ENCODE measurements at places on chromosomes 16 and 17. TPM values are rescaled to one million over a fixed set of nuclear protein-coding genes. Genes with fewer than 3 reads are reported as not detected.
A peak's percentile ranks its signal among the peaks of the same experiment; 100 is the strongest.

The WFDC1 gene
- polyA plus RNA-seq = 3.5 TPM

DNA sequence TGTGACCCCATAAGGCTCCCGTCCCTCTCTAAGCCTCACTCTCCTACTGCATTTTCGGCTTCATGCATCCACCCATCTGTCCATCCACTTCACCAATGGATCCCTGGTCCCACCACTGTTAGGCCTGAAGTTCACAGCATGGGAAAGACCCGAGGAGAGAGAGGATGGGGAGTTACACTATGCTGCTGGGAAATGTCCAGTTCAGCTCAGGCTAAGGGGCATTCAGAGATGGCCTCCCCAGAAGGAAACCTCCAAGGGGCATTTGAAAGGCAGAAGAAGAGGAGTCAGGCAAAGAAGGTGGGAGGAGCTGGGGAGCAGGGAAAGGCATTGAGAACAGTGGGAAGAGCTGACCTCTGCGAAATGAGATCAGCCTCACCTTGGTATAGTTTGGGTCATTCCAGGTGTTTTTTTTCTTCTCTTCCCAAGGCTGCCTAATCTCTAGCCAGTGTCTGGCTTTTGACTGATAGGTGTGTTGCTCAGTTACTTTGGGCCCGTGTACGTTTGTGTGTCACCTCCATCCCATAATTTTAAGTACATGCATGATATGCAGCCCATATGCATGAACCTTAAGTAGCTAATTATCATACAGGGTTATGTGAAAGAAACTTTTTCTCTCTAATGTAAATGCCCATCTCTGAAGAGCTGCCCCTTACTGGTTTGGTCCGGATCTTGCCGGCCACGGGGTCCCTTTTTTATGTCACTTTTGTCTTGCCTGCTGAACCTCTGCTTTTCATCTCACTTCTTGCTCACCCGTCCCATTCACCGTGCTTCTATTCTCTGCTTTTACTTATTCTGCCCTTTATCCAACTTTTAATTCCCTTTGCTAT lies 11.6 kb upstream of the DRC7 start:
- DNase-seq = no peak

DNA sequence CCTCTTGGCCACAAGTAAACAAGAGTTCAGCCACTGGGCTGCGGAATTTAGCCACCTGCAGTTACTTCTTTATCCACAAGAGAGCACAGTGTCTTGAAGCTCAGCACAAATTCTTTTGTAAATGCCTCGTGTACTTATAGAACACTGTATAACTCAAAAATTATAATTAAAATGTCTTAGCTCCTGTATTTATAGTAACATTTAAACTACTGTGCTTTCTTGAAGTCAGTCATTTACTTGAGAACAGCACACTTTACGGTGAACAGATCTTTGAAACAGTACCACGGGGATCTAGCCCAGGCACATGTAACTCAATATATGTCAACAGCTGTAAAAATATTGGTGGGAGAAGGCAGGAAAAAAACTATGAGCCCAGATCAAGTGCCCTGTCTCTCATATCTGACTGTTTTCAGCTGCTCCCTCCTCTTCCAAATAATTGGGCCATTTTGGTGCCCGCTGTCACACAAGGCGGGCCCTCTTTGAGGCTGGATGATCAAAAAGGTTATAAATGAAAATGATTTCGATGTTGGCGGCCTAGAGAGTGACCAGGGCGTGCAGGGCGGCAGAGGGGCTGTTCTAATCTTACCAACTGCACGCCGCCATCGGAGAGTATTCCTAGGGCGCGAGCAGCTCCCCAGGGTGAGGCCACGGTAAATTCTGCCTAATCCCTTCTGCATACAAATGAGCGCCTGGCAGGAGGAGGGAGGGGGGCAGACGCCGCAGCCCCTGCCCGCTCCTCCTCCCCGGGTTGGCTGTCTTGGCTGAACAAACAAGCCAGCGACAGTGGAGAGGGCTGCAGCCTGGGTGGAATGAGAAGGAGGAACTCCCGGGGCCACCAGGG lies 183.2 kb downstream of the C16orf78 start:
- peak; percentile 65 for DNase-seq

The CDC6 gene
- 27.8 TPM for polyA plus RNA-seq

DNA sequence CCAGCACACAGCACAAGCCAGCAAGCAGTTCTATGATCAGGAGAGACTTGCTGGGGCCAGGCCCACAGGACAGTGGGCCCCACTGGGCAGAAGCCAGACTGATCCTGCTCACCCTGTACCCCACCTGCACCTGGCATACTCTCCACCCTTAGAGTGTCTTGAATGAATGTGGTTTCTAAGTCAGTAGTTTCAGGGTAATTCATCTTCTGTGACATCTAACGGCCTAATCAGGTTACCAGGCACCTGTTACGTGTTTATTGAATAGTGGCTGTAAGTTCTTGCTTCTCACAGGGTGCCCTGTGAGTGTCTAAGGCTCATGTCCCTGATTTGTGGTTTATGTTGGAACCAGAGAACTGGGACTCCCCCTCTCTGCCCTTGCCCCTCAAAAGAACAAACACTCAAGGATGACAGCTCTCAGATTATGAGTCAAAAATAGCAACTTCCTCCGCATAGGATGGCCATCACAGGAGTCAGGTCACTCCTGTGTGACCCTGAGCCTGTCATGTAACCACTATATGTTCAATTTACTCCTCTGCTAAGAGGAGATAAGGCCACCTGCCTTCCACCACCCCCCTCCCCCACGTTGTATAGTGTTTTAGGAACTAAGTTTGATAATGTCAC lies 7.0 kb upstream of the OR2C1 start:
- DNase-seq = no peak

GRCh38 chr17:43456661-43457361 lies 27.0 kb upstream of the DHX8 start:
- peak; percentile 50 for DNase-seq

DNA sequence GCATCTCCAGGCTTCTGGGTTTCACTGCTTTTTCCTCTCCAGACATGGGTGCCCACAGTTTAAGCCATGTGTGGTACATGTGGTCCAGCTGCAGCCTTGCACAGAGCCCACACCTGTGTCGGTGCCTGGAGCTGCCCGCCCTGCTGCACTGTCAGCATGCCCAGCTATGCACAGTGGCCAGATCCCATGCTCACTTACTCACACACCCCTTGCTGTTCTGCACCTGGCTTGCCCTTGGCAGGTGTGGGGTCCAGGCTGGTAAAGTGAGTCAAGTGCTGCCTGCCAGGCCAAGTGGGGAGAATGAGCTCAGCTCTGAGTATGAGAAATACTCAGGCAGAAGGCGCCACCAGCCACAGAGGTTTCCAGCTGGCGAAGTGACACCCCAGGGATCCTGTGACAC lies 739.9 kb downstream of the CDH11 start:
- no peak for DNase-seq

DNA sequence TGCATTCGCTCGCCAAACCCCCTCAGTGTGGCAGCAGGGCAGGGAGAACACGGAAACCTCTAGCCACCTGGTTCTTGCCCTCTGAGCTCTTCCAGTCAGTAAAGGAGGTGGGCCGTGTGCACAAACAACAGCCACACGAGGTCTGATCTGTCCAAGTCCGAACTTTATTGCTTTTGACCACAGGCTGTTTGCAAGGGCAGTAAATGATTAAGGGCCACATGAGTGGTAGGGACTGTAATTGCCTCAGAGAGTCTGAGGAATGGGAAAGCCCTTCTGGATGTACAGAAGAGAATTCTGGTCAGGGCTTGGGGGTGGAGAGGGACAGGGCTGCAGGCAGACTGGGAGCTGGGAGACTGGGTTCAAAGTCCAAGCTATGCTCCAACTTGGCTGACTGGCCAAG lies 75.7 kb upstream of the LHX1 start:
- no peak for DNase-seq

DNA sequence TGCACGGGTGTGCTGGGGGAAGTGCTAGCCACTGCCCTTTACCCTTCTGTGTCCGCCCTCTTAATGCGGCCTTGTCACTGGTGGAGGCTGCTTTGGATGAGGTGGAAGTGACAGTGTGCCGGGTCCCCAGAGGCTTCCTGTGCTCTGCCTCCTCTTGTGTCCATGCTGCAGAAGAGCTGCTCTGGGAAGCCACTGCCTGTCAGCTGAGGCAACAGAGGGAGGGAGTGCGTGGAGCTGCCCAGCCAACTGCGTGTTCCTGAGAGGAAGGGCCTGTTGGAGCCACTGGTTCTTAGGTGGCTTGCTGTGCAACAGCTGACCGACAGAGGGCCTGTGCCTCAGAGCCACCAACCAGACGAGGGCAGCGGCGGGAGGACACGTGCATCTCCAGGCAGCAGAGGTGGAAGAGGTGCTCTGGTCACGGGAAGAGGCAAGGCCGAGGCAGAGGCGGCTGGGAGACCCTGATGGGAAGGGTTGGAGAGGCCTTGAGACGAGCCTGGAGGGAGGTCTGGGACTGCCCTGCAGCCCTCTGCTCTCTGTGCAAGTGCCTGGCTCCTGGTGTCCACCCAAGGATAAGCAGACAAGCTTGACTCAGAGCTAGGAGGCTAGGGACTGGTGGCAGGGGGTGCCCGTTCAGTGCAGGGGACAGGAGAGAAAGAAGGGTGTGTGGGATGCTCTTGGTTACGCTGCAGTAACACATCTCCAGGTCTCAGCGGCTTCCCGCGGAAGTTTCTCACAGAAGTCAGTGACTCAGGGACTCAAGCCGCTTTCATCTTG lies 25.4 kb downstream of the B9D1 start:
- no peak for DNase-seq

GRCh38 chr17:63685041-63685440 lies 14.9 kb downstream of the LIMD2 start:
- no peak for DNase-seq

DNA sequence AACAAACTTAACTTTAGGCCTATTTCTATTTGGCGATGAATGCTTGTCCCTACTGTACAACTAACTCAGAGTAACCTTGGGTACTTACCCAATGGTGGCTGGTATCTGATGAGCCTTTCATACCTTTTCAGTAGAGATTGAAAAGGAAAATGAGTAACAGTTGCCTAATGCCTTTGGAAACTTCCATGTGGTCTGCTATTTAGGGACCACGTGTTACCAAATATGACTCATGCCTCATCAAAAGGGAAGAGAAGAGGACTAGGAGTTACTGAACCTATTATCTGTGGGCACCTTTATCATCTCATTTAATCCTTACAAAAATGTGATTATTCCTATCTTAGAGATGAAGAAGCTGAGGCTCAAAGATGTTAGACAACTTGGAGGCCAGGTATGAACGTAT lies 8.1 kb downstream of the MYOCD start:
- no peak for DNase-seq

DNA sequence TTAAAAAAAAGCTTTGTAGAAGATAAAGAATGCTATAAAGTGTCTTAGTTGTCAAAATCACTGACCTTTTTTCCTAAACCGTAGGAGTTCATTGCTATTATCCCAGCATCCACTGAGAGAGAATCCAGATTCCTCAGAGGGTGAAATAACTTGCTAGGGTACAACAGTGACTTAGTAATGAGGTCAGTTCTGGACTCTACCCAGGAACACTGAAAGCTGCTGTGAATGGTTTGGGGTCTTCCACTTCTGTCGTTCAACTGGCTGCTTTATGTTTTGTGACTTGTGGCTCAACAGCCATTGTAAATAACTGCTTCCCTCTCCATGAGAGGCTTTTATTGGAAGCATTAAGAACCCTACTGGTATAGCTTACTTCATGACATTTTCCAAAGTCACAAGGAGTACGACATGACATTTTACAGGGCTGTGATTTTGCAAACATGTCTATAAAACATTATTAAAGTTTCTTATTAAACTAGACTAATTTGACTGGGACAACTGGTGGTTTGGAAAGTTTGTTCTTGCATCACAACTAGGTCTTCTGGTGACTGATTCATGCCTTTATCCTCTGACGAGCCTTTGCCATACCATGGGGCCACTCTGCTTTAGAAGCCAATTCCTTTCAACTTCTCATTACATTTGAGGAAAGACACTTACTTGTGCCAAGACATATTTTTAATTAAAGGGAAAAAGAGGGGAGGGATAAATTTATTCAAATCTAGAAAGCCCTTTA lies 92.2 kb upstream of the CDH11 start:
- no peak for DNase-seq

DNA sequence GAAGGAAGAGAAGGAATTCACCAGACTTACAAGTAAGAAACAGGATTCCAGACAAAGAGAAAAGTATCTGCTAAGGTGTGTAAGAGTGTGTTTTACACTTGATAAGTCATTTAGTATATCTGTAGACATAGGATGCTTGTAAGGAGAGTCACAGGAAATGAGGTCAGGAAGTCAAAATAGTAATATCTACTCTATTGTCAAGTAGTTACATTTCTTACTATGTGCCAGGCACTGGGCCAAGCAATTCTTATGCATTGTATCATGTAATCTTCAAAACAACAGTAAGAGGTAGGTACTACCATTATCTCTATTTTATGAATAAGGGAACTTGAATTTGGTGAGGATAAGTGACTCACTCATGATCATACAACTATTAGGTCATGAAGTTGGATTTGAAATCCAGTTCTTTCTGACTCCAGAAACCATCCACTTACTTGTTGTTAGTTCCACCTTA lies 129.1 kb downstream of the SNX11 start:
- no peak for DNase-seq

The SULT1A2 gene
- 3.1 TPM for polyA plus RNA-seq

The HOXB4 gene
- 26.4 TPM for polyA plus RNA-seq

- DNase-seq = no peak
Observed at GRCh38 chr16:63749276-63749675, 1372.6 kb downstream of the CDH11 start.

The FBXO39 gene
- 0.06 TPM for polyA plus RNA-seq

- no peak for DNase-seq
Observed at GRCh38 chr17:33457477-33457876, 164.4 kb upstream of the ASIC2 start.

DNA sequence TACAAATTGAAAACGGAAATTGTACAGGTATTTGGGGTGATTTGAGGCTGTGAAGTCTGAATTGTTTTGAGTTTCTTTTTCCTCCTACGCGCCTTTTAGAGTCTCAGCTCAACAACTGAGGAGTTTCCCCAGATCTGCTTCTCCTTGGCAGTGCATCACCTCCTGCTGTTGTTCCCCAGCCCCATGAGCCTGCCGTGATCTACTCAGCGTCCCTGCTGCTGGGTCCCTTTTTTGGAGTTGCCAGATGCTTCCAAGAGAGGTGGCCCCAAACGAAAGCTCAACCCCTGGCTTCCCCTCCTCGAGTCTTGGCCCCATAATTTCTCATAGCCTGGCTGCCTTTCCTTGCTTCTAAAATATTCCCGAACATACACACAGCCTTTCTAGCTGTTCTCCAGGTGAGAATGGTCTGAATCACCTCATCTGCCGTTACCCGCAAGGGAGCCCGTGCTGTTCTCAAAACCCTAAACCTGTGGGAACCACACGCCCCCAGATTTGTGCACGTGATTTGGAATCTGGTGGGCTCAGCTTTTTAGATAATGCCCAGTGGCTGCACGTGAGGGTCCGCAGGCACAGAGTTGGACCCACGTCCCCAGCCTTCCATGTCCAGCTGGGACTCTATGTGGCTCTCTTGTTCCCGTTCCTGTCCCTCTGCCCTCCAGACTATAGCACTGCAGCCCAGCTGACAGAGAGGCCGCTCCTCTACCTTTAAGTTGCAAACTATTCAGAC lies 179.1 kb upstream of the CHMP6 start:
- no peak for DNase-seq

Measured in renal cortex interstitium (tissue), 15 donors.